Spinal cord (tissue), 10 donors: ENCODE measurements at places on chromosomes 12 and 14. TPM values are rescaled to one million over a fixed set of nuclear protein-coding genes. Genes with fewer than 3 reads are reported as not detected.

INTS13 gene
- 34.0 TPM for polyA plus RNA-seq

LHX5 gene
- polyA plus RNA-seq: 13.2 TPM

ANKS1B gene
- 98.8 TPM for polyA plus RNA-seq

GPR84 gene
- 0.79 TPM for polyA plus RNA-seq

CLEC4D gene
- not detected for polyA plus RNA-seq

HCAR2 gene
- 0.26 TPM for polyA plus RNA-seq

OR10P1 gene
- polyA plus RNA-seq: not detected

MMP17 gene
- polyA plus RNA-seq: 61.3 TPM

FOXN4 gene
- 1.4 TPM for polyA plus RNA-seq

SYT1 gene
- polyA plus RNA-seq: 95.2 TPM

CMKLR1 gene
- 4.5 TPM for polyA plus RNA-seq

EAPP gene
- polyA plus RNA-seq: 53.8 TPM

RAPGEF3 gene
- 39.1 TPM for polyA plus RNA-seq

LRTM2 gene
- 9.6 TPM for polyA plus RNA-seq
